ENCODE measurements at places on chromosomes 12 and 14.

DNA sequence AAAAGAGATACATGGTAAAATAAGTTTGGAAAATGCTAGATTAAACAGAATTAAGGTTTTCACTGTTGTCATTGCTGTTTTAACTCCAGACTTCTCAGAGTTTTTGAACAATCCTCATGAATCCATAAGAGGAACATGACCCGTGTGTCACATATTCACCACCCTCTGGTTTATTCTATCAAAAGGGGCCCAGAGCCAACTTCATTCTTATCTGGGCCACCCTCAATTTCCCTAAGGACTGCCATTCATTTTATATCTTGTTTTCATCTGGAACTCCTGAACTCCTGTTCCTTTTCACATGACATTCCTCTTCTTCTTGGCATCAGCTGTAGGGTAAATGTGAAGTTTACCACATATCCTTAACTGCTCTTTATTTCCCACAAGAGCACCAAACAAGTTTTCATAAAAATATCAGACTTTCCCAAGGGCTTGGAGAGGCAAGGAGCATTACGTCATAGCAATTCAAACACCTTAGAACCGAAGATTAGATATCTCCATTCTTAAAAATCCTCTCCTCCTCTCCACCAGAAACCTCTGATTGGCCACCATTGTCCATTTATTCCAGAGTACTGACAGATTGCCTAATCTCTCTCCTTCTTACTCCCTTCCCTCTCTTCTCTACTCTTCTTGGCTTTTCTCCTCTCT lies 225.2 kb downstream of the SEC23A start:
- no peak for DNase-seq

GRCh38 chr12:64600164-64600561 lies 10.1 kb upstream of the RASSF3 start:
- DNase-seq: no peak

DNA sequence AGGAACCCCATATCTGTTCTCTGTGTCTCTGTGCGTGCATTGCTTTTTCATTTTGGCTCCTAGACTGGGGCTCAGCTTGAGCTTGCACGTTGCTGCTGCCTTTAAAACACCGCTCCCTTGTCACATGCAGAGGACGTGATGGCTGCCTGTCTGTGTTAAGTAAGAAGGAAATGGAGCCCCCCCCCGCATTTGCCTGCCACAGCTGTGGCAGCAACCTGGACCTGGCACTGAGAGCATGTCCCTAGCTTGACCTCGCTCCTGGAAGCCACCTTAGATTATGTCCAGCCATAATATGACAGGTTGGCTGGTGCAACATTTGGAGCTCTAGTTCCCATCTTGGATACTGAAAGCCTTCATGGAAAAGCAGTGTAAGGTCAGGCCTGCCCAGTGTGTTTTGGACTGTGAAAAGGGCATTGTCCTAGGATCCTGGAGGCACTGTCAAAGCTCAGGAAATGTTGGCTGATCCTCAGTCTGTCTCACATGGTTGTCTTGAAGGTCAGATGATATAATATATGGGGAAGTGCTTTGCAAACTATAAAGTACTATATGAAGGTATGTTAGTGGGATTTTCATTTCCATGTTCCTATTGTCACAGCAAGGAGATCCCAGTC lies 73.8 kb downstream of the PRKCH start:
- no peak for DNase-seq

DNA sequence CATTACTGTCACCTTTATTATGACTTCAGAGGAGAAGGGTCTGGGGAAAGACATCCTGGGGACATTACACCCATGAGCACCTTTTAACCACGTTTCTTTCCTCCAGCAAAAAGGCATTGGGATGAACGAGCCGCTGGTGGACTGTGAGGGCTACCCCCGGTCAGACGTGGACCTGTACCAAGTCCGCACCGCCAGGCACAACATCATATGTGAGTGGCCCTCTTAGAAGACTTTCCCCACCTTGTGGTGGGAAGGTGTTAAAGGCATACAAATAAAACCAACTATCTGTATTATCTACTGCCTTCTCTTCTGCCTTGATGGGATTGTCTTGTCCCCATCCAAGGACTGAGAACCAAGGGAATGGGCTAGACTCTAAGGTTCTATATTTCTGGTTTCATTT lies 6.0 kb downstream of the PSMD9 start:
- no peak for DNase-seq

DNA sequence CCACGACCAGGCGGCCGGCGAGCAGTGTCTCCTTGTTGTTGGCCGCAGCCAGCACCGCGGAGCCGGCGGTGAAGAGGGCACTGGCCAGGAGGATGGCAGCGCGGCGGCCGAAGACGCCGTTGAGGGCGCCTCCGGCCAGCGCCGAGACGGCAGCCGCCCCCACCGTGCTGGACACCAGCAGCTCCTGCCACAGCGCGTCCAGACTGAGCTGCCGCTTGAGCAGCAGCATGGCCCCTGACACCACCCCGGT lies 691 bp downstream of the SLC2A13 start:
- DNase-seq: no peak

GRCh38 chr14:94024549-94024948 lies 1.6 kb upstream of the OTUB2 start:
- DNase-seq: no peak

- DNase-seq: no peak
These were observed 694.3 kb upstream of the TBX3 start for GRCh38 chr12:115378291-115378690.

GRCh38 chr12:19332196-19332595 lies 107.1 kb upstream of the AEBP2 start:
- no peak for DNase-seq

DNA sequence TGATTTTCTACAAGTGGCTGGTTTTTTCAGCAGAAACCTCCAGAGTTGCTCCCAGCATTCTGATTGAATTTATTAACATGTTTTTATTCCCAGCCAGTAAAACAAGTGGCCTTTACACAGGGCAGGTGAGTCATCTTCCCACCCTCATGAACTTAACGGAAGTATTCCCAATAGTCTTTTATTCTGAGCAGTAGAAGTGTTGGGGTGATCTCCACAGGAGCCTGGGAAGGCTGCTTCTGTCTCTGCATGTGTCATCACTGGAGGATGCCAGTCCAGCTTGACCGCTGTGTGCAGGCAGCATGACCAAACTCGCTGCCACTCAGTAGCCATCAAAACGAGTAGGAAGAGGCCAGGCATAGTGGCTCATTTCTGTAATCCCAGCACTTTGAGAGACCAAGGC lies 13.4 kb upstream of the DNAH10 start:
- no peak for DNase-seq

DNA sequence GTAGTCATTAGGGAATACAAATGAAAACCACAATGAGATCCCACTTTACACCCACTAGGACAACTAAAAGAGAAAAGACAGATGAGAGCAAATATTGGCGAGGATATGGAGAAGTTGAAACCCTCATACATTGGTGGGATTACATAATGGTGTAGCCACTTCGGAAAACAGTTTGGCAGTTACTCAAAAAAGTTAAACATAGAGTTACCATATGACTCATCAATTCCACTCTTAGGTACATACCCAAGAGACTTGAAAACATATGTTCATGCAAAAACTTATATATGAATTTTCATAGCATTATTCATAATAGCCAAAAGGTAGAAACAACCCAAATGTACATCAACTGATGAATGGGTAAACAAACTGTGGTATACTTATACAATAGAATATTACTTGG lies 27.1 kb downstream of the ALDH1L2 start:
- no peak for DNase-seq

DNA sequence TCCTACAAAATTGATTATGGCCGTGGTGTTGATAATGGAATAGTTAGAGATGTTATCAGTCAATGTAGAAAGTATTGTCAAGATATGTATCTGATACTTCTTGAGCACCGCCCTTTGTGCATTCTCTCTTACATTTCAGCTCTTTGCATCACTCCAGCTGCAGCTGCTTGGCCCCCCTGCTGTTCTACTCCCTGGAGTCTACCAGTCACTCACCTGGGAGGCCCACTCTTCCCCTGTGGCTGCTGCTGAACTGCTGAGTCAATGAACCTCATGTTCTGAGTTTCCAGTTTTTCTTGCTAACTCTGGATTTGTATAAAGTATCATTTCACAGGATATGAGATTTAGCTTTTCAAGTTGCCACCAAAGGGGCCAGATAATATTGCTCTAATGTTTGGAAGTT lies 312.8 kb upstream of the SLC16A7 start:
- DNase-seq: no peak

All from T-helper 17 cell (primary cell).